Right ventricle myocardium inferior (tissue), 1 donor: ENCODE measurements at places on chromosomes 16 and 17. TPM values are rescaled to one million over a fixed set of nuclear protein-coding genes. Genes with fewer than 3 reads are reported as not detected.

GRCh38 chr17:27944546-27945332, 51.6 kb upstream of the LYRM9 start:
- DNase-seq: no peak

DNA sequence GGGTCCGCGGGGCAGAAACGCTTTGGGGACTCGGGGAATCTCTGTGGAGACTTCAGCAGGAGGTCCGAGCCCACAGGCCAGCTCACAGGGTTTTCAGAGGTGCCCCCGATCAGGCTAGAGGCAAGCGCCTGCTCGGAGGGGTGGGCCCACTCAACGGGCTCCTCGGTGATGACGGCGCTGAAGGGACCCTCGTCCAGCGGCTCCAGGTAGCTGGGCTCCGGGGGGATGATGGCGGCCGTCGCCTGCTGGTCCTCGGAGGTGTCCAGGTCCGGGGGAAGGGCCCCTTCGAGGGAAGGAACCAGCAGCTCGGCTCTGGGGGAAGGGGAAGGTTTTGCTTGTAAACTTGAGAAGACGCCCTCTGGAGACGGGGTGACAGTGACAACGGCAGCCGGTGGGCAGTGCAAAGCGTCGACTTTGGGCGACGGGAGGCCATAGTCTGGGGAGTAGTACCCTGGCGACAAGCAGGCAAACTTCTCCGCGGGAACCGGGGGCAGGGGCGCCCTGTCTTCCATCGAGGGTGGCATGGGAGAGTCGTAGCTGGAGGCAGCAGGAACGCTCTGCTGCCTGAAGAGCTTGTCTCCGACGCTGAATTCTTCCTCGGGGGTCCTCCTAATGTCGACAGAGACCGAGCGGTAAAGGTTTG, 63.2 kb downstream of the ZNF778 start:
- peak; percentile 51 for DNase-seq

Gene CLEC18B
- total RNA-seq: 0.51 TPM

- DNase-seq: no peak
Observed at GRCh38 chr17:42969001-42969581, 4.8 kb upstream of the AARSD1 start.

Gene RPH3AL
- total RNA-seq: 3.6 TPM

DNA sequence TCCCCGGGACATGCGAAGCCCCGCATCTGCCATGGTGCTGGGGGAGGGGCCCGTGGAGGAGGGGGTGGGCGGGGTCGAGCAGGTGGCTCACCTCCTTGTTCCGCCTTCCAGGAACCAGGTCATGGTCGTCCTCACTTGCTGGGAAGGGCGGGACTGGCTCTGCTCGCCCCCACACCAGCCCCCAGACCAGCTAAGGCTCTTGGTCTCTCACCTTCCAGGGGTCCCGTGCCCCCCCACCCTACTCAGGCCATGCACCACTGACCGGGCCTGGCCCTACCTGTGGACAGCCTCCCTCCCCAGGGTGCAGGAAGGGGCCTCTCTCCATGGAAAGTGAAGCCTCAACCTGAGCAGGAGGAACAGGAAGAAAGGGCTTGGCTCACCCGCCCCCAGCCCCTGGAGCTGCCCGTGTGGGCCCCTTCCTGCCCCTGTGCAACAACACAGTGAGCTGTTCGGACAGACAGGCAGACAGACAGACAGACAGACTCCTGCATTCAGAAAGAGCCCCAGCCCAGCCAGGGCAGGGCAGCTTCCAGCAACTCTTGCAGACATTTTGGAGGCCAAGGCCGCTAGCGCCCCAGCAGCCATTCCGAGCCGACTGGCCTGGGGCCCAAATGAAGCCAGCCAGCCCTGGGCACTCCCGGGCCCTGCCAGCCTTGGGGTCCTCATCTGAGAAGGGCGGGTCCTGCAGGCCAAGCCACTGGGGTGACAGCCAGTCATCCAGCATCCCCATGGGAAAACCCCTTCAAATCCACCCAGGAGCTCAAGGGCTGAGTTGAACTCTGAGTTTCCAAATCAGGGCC, 8.1 kb upstream of the KREMEN2 start:
- no peak for DNase-seq

DNA sequence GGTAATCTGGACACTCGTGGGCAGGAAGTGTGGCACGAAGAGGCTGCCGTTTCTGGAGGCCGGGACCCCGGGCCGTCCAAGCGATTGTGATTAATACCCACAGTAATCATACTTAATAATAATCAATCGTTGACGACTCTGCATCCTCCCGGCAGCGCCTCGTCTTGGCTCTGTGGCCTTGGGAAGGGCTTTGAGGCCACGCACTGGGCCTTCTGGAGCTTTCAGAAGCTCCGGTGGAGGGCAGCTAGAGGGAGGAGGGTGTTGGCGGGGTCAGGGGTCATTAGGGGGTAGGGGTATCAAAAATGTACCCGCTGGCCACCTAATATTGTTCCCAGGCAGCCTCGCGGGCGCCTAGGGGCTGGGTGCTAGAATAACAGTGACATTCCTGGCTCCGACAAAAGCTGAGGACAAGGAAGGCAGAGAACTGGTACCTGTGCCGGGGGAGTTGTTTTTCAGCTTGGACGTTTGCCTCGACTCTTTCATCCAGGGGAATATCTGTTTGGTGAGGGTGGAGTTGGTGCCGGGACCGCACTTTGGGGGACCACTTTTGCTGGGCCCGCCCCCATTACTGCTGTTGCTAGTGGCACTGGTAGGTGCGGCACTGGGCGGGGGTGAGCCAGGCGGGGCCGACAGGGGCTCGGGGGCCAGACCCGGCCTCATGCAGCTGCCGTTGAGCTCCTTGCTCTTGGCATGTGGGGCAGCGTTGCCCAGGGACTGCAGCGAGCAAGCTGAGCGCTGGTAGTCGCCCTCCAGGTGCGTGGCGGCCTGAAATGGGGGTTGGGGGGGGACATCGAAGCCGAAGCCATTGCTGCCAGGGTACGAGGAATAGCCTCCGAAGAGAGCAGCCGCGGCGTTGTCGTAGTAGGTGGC, 6.9 kb upstream of the HOXB2 start:
- DNase-seq: no peak

DNA sequence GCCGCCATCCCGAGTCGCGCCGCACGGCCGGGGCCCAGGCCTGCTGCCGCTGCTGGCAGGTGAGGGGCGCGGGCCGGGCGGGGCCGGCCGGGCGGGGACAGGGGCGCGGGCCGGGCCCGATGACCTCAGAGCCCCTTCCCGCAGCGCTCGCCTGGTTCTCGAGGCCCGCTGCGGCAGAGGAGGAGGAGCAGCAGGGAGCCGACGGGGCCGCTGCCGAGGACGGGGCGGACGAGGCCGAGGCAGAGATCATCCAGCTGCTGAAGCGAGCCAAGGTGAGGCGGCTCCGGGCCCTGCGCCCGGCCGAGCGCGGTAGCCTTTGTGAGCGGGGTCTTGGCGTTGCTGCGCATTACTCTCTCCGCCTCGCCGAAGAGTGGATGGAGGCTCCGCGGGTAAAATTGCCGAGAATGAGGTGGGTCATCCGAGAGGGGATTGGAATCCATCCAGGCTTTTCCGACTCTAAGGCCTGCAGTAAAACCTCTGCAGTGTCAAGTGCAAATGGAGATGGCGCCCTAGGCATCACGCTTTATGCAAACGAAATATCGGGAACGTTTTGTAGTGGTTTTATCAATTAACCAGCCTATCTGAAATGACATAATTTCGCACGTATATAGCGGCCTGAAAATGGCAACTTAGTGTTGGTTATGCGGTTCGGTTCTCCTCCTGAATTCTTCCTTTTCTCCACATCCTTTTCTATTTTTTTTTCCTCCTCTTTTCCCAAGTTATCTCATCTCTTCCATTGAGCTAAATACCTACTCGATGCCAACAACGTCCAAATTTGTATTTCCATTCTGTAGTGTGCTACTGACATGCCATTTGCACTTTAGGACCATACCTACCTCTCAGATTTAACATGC, 577 bp downstream of the TTC19 start:
- no peak for DNase-seq

- DNase-seq: peak; percentile 81
Observed at GRCh38 chr16:29804455-29805231, 1.7 kb upstream of the MAZ start.

Gene CDYL2
- total RNA-seq: 4.2 TPM

Gene IL34
- total RNA-seq: 2.0 TPM

- no peak for DNase-seq
Observed at GRCh38 chr16:50273888-50274325, 7.6 kb downstream of the ADCY7 start.

Gene FBXW10
- total RNA-seq: not detected

Gene ZP2
- not detected for total RNA-seq

GRCh38 chr16:16791051-16791450, 412.1 kb downstream of the NPIPA7 start:
- DNase-seq: no peak

Gene NOD2
- 0.81 TPM for total RNA-seq

GRCh38 chr17:72004611-72005331, 116.0 kb upstream of the SOX9 start:
- no peak for DNase-seq

GRCh38 chr17:63571632-63572310, 21.5 kb downstream of the DCAF7 start:
- no peak for DNase-seq

Gene PNMT
- 5.1 TPM for total RNA-seq

DNA sequence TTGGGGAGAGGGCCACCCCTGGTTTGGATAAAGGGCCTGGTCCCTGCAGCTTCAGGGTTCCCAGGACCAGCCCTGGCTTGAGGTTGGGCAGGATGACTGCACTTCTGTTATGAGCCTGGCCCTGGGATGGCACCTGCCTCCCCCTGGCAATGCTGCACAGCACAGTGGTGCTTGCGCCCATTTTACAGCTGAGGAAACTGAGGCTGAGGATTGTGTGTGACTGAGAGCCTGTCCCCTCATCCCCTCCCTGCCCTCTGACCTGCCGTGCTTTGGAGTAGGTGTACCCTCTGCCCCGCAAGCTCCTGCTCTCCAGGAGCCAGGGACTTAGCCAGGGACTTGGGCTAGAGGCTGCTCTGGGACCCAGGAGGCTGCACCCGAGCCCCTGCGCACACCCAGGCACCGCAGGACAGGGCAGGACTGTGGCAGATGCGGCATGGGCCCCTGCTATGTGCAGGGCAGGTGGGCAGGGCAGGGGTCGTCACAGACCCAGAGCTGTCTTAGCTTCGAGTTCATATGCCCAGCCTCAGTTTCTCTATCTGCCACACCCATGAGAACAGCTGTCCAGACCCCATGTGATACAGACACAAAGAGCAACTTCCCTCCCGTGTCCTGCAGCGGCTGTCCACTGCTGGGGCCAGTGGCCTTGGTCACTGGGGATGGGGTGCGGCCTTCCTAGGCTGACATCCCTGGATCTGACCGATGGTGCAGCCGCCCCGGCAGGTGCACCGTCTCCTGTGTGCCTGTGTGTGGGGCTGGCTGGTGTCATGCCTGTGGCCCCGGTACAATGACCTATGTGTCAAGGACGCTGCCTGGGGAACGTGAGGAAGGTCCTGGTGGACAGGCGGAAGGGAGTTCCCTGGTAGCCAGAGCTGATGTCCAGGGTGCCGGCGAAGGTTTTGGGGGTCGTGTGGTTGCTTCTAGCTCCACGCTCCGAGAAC, 36.6 kb downstream of the BAHCC1 start:
- DNase-seq: no peak

- no peak for DNase-seq
Observed at GRCh38 chr16:64780445-64780844, 341.4 kb downstream of the CDH11 start.

GRCh38 chr16:81616321-81617020, 162.6 kb upstream of the PLCG2 start:
- peak; percentile 87 for DNase-seq

- no peak for DNase-seq
Observed at GRCh38 chr16:80298676-80299075, 242.1 kb upstream of the DYNLRB2 start.

Gene MVP
- 51.5 TPM for total RNA-seq

DNA sequence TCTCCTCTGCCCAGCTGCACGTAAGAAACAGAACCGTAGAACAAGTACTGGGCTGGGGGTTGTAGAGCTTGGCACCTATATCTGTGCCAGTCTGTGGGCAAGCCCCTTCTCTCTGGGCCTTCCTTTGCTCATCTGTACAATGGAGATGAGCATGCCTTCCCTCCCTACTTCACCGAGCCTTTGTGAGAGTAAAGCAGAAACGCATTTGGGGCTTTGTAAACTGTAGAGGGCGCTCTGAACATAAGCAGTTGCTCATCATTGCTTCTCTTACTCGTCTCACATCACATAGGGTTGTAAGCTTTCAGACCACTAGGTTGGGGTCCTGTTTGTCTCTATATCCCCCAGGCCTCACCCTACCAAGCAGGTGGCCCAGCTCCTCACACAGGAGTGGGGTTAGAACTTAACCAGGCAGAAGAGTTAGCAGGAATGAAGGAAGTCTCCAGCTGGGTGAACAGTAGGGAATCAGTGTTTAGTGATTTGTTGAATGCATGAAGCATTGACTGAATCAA, 15.1 kb downstream of the SAMD14 start:
- DNase-seq: no peak

- DNase-seq: peak; percentile 72
Observed at GRCh38 chr17:80866050-80866793, 125.4 kb upstream of the CHMP6 start.

GRCh38 chr17:71398800-71399219, 722.0 kb upstream of the SOX9 start:
- no peak for DNase-seq

Gene GP1BA
- not detected for total RNA-seq

Gene FAM20A
- total RNA-seq: 4.6 TPM

DNA sequence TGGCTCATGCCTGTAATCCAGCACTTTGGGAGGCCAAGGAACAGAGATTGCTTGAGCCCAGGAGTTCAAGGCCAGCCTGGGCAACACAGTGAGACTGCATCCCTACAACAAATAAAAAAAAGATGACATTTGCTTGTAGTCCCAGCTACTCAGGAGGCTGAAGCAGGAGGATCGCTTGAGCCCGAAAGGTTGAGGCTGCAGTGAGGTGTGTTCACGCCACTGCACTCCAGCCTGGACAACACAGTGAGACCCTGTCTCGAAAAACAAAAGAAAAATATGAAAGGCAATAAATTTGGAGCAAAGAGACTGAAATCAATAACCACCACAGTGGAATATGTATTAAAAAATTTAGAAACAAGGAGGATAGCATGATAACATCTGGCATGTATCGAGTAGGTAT, 143.8 kb upstream of the RBL2 start:
- no peak for DNase-seq

DNA sequence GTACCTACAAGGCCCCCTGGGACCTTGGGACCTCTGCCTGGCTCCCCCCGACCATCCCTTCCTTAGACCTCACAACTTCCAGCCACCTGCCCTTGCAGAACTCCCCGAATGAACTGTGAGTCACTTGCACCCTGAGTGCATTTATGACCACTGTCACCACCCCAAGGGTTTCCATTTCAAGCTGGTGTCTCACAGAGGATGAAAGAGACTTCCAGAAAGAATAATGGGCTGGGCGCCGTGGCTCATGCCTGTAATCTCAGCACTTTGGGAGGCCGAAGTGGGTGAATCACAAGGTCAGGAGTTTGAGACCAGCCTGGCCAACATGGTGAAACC, 124.5 kb upstream of the CIBAR2 start:
- no peak for DNase-seq

- DNase-seq: no peak
Observed at GRCh38 chr16:89841275-89841674, 13.0 kb downstream of the SPIRE2 start.

GRCh38 chr17:5097101-5097834, 14.4 kb downstream of the ZNF232 start:
- DNase-seq: peak; percentile 79
